ENCODE measurements at places on chromosomes 3 and 15.
A peak's percentile ranks its signal among the peaks of the same experiment; 100 is the strongest.

- no peak overlapping the region for H3K4me3 ChIP-seq
- H3K27me3 ChIP-seq = no peaks in the 10 kb centered on the region
- peak; percentile 83 for DNase-seq
- H3K4me1 ChIP-seq = peaks cover 25% of the 10 kb centered on the region
- H3K27ac ChIP-seq = peak overlapping the region; percentile 72
- no peaks in the 10 kb centered on the region for H3K36me3 ChIP-seq
Observed at GRCh38 chr15:40787344-40787841, 17.6 kb downstream of the C15orf62 start.

GRCh38 chr3:74639681-74640080, 25.2 kb upstream of the CNTN3 start:
- H3K4me3 ChIP-seq = no peak overlapping the region
- DNase-seq = no peak
- H3K36me3 ChIP-seq = no peaks in the 10 kb centered on the region

DNA sequence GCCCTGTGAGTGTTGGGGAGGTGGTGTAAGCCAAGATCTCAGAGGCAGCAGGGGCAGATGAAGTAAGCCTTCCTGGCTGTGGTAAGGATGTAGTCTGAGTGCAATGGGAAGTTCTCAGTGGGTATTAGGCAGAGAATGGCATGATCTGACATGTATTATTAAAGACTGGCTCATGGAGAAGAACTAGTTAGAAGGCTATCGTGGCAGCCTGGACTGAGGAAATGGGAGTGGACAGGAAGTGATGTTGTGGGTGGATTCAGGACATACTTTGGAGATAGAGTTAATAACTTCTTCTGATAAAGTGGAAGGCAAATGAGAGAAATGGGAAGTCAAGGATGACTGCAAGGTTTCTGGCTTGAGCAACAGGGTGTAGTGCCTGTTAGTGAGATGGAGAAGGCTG, 250.9 kb upstream of the CFAP20DC start:
- no peaks in the 10 kb centered on the region for H3K4me1 ChIP-seq
- H3K27me3 ChIP-seq = no peaks in the 10 kb centered on the region
- no peak overlapping the region for H3K4me3 ChIP-seq
- H3K27ac ChIP-seq = no peak overlapping the region

GRCh38 chr3:47186285-47186684, 22.4 kb upstream of the SETD2 start:
- no peaks in the 10 kb centered on the region for H3K4me1 ChIP-seq
- H3K27me3 ChIP-seq = no peaks in the 10 kb centered on the region
- no peaks in the 10 kb centered on the region for H3K36me3 ChIP-seq
- no peak overlapping the region for H3K4me3 ChIP-seq
- no peak for DNase-seq

DNA sequence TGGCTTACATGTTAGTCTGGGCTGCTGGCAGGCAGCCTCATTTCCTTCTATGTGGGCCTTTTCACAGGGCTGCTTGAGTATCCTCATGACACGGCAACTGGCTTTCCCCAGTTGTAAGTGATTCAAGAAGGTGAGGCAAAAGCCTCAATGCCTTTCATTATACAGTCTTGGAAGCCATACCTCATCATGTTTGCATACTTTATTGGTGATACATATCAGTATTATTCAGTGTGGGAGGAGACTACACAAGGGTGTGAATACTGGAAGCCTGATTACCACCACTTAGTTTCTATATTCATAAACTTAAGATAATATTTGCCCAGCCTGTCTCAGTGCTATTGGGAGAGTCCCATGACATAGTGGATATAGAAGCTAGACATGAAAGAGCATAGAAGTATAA, 346.8 kb downstream of the SOX2 start:
- H3K4me3 ChIP-seq = no peak overlapping the region
- H3K4me1 ChIP-seq = no peaks in the 10 kb centered on the region
- H3K27me3 ChIP-seq = no peaks in the 10 kb centered on the region
- no peak overlapping the region for H3K27ac ChIP-seq
- no peaks in the 10 kb centered on the region for H3K36me3 ChIP-seq

DNA sequence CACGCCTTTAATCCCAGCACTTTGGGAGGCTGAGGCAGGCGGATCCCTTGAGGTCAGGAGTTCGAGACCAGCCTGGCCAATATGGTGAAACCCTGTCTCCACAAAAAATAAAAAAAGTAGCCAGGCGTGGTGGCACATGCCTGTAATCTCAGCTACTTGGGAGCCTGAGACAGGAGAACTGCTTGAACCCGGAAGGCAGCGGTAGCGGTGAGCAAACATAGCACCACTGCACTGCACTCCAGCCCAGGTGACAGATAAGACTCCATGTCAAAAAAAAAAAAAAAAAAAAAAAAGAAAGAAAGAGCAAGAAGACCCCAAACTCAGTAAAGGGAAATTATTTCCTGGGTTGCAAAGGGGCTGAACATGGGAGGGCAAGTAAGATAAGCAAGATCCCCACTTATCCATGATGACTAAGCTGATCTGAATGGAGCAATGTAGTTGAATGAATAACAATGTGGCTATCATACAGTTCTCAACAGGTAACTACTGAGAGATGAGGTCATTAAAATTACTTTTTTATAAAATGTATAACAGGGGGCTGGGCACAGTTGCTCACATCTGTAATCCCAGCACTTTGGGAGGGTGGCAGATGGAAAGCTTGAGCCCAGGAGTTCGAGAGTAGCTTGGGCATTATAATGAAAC, 46.0 kb downstream of the RBM15B start:
- no peak overlapping the region for H3K4me3 ChIP-seq
- H3K36me3 ChIP-seq = peaks cover 19% of the 10 kb centered on the region
- H3K27ac ChIP-seq = no peak overlapping the region
- no peaks in the 10 kb centered on the region for H3K4me1 ChIP-seq
- DNase-seq = no peak

Data from thyroid gland (tissue), 4 donors.